Stimulated activated CD8-positive, alpha-beta memory T cell treated with anti-CD3 and anti-CD28 coated beads, Interleukin-15, amount 100 ng/mL, for 48 hours (primary cell): ENCODE measurements at places on chromosomes 1 and 21.

GRCh38 chr1:98331243-98331642 lies 330.3 kb upstream of the SNX7 start:
- no peak for DNase-seq

- no peak for DNase-seq
Measured at GRCh38 chr1:7581754-7582459, 189.2 kb upstream of the VAMP3 start.

DNA sequence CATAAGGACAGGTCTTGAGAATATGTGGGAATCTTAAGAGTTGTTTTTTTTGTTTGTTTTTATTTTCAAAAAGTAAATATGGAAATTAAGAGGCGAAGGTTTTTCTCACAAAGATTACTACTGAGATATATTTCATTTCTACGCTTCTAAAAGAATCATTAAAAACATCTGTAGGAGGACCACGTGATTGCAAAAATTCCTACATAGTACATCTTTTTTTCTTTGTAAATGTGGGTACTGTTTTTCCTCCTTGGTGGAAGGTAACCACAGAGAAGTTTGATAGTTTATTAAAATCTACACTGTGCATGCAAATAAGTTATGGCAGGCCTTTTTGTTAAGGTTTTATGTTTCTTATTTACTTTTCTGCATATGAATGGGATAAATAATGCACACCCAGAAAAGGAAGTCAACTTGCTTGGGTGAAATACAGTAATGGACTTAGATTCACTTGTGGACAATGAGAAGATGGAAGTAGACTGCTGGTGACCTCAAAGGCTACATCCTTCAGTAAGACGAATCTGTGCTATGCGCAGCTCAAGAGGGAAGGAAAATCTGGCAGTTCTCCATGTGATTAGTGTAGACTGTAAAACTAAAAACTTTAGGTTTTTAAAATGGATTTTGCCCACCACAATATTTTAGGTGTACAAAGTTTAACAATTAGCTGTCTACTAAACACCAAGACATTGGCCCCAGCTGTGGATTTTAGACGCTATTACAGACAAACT lies 2.0 kb downstream of the AK5 start:
- DNase-seq: no peak

DNA sequence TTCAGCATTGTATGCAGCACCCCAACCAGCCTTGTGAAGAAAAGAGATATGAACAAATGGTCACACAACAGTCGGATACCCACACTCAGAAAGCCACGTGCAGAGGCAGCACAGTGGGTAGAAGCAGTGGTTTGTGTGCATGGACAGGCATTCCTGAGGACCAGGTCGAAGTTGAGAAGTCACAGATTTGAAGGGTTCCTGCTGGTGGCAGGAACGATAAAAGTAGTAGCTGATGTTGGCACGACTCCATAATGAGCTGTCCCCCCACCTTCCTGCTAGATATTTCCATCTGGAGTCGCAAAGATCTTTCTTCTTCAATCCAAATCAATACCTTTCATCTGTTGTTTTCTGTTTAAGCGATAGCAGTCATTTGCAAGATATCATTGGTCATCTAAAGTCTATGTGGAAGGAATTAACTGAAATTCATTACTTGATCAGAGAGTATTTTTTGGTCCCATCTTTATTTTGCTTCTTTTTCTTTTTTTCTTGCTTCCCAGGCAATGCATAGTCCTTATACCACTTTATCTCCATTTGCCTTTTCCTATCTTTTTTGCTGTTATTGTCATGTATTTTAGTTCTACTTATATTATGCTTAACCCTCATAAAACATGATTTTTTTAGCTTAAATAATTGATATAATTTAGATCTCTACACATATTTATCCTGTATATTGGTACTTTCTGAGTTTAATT lies 176.4 kb downstream of the DHRS3 start:
- DNase-seq: no peak

DNA sequence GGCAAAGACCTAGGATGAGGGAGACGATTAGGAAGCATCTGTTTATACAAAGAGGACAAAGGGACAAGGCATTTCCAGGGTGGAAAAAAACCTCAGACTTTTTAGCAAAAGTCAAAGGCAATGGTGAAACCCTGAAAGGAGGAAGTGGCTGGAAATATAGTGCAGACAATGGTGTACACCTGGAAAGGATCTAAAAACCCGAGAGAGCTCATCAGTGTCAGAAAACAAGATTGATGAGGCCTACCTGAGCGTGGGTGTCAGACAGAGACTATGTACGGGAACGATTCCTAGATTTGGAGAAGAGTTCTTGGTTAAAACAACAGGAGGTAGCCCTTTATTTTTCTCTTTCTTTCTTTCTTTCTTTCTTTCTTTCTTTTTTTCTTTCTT lies 68.8 kb upstream of the HUNK start:
- DNase-seq: no peak

GRCh38 chr1:51899022-51899421 lies 20.5 kb upstream of the NRDC start:
- DNase-seq: no peak

DNA sequence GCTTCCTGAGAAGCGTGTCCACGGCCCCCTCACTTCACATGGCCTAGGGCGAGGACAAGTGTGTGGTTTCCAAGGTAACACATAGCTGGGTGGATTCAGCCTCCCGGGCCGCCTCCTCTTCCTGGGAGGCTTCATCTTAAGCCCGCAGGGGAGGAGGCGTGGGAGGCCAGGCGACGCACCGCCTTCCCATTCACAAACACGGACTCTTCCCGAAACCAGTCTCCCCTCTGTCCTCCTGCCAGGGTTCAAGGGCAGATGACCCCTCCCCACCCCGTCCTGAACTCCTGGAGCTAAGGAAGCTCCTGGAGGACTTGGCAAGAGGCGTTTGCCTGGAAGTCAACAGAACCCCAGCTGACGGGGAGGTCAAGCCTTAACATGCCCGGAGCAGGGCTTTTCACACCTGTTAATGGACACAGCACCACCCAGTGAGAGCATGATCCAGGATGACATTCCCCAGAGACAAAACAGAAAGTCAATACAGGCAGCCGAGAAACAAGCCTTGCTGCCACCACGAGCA lies 56.7 kb downstream of the KCNN3 start:
- DNase-seq: no peak

DNA sequence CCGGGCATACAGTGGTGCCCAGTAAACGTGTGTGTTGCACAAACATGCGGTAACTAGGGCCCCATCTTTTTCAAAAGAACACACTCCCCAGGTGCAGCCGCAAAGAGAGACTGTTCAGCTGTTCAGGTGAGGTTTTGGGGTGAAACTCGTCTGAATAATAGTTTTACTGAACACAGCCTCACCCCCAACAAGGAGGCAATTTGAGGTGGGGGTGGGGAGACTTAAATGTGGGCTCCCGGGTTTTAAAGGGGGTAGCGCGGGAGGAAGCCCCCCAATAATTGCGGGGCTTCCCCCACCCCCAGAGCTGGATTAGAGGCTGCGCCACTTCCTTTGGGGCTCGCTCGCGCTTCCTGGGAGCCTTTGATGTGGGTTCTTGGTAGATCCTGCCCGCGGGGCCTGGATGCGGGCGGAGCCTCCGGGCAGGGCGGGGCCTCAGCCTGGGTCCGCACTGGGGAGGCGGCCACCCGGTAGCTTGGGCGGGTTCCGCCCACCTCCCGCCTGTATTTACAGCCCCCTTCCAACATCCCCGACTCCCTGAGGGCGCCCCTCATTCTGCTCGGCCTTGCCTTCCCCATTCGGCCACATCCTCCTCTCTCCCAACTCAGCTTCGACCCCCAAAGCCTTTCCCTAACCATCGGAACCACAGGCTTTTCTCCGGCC lies 6.4 kb upstream of the EPHA2 start:
- peak; percentile 37 for DNase-seq

- no peak for DNase-seq
Measured at GRCh38 chr1:10723317-10723716, 73.1 kb downstream of the CASZ1 start.

DNA sequence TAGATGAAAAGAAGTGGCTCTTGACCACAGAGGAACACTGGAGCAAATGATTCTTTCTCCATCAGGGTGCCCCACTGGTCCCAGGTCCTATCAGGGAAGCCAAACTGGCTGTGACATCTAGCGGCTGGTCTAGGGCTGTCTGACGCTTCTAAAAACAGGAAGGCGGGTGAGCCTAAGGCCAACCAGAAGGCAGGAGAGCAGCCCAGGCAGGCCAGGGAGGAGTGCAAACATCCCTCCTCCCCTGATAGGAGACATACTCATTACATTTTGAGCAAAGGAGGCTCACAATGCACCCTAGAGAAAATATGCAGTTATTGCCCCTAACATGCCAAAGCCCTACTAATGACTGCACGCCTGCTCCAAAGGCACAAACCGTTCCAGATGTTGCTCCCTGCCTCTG lies 10.4 kb upstream of the FOXE3 start:
- DNase-seq: no peak

DNA sequence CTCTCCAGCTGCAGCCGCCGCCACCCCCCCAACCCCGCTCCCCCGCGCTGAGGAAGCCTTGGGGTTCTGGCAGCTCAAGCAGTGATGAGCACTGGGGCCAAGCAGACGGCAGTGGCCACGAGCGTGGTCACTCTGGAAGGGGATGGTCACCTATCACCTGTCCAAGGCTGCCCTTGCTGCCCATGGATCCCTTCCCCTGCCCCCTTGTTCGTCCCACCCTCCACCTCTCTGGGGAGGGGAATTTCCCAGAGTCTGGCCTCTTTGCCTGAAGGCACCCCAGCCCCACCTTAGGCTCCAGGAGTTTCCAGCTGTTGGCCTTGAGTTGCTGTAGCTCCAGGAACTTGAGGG lies 7.2 kb upstream of the SMIM12 start:
- DNase-seq: no peak

DNA sequence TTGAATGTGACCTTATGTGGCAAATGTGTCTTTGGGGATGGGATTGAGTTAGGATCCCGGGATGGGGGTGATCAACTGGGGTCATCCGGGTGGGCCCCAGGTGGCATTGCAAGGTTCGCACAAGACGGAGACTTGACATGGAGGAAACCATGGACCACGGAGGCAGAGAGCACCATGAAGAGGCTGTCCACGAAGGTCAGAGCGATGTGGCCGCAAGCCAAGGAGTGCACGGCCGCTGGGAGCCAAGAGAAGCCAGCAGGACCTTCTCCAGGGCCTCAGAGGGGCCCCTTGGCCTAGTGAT lies 22.3 kb upstream of the COL18A1 start:
- DNase-seq: no peak

- DNase-seq: no peak
Measured at GRCh38 chr1:198018529-198018928, 101.4 kb downstream of the LHX9 start.

DNA sequence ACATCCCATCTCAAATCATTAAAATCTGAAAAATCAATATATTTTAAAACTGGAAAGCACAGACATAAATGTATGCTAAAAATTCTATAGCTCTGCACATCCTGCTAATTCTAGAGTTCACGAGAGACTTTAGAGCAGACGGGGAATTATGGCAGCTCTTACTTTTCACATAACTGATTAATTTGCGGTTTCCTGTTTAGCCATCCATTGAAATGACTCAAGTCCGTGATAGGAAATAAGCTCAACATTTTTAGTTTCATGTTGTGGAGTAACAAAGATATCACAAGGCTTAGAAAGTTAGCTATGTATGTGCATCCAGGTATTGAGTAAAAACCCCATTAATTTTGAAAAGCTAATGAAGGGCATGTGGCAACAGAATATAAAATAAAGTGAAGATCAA lies 123.2 kb downstream of the SMYD2 start:
- DNase-seq: no peak

GRCh38 chr1:207298636-207299398 lies 22.7 kb upstream of the CD55 start:
- DNase-seq: no peak

DNA sequence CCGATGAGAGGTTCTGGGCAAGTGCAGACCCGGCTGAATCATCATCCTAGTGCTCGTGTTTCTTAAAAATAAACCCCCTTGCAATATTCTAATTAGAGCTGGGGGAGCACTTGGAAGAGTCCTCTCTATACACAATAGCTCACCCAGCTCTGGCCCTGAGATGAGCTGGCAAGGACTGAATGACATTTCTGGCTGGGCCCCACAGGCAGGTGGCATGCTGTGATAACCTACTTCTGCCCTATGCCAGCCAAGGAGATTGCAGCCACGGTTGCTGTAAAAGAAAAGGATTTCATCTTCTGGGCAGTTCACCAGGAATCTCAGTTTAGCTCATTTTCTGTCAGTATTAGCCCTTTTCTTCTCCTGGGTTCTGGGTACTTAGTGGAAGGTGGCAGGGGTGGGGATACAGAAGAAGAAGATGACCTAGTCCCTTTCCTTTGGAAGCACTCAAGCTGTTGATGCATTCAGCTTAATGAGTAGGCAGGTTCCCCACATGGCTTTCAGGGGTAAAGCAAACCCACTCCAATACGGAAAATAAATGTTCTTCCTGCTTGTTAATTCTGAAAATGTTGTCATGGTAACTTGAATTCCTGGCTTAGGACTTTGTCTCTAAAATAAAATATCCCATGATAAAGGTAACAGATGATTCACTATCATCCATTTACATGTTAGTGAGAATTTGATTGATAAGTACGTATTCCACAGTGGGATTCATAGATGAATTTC lies 32.2 kb downstream of the VASH2 start:
- DNase-seq: no peak

GRCh38 chr1:208219098-208219658 lies 25.0 kb downstream of the PLXNA2 start:
- no peak for DNase-seq

GRCh38 chr21:34201481-34201858 lies 128.1 kb downstream of the MRPS6 start:
- DNase-seq: no peak

DNA sequence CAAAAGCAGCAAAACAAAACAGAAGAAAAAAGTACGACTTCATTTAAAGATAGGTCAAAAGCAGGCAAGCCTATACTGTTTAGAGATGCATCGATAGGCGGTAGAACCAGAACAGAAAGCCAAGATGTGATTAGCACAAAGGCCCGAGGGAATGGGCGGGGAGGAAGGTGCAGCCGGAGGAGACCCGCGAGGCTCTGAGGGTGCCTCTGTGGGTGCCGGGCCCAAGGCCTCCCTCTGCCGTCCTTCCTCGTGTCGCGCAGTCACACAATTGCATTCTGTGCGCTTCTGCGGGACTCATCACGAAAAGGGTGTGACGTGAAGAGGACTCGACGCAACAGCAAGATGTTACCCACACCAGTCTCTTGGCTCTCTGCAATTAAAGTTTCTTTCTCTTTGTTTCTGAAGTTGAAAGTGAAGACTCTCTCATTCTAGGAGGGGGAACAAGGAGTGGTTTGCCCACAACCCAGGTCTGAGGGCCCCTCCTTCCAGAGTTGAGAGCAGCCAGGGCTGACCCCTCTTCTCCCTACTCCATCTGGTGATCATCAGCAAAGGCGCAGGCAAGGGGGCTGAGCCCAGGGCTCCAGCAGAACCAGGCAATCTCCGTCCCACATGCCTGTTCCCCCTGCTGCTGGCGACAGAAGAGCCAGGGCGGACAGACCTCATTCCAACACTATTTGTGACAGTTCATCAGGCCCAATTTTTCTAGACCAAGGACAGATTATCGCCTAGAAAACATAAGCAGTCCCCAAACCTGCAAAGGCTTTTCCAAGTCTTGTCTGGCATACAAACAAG lies 41.0 kb downstream of the NPHP4 start:
- DNase-seq: no peak

- no peak for DNase-seq
Measured at GRCh38 chr1:227901906-227902640, 45.7 kb downstream of the WNT9A start.

- no peak for DNase-seq
Measured at GRCh38 chr1:198352975-198353695, 187.3 kb downstream of the ATP6V1G3 start.
